ENCODE measurements at places on chromosomes 5 and 9.

DNA sequence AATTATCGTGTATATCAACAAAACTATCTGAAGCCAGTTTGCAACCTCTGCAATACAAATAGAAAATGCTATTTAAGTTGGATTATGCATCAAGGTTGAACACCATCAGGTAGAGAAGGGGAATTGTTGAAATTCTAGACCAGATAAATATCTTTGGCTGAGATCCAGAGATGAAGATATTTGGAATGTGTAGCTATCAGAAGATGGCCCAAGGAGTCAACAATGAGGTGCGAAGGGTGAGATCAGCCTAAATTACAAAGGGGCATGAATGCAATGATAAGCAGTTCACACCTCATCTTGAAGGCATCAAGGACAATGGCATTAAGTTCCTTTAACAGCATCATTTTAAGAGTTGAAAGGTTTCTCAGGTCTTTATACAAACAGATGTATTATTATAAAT, 572.1 kb upstream of the DMAC1 start:
- no peak for DNase-seq

GRCh38 chr5:107670932-107671741, at the start of gene EFNA5:
EFNA5 (minus strand) TSS chr5:107670937.
- DNase-seq, result peak; percentile 71

- no peak for DNase-seq
Measured at GRCh38 chr9:127779136-127779981, 893 bp upstream of the SH2D3C start.

- peak; percentile 45 for DNase-seq
Measured at GRCh38 chr9:98552331-98552730, 156.4 kb downstream of the GABBR2 start.

DNA sequence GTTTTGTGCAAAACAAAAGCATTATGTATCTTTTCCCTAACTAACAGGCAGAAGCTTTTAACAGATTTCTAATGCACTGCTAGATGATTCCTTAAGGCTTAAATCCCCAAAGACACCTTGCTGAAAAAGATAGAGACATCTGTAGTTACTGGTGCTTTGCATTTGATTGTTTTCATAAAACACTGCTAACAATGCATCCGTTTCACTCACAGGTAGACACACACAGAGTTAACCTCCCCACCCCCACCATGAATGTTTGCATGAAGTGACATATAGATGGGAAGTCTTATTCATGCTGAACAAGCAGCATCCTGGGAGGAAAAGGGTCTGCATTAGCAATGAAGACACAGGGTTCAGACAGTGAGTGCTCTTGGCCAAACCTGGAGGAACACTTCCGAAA, 100.9 kb downstream of the ASTN2 start:
- no peak for DNase-seq

- DNase-seq, result no peak
Measured at GRCh38 chr5:134851307-134851923, 5.6 kb downstream of the C5orf24 start.

DNA sequence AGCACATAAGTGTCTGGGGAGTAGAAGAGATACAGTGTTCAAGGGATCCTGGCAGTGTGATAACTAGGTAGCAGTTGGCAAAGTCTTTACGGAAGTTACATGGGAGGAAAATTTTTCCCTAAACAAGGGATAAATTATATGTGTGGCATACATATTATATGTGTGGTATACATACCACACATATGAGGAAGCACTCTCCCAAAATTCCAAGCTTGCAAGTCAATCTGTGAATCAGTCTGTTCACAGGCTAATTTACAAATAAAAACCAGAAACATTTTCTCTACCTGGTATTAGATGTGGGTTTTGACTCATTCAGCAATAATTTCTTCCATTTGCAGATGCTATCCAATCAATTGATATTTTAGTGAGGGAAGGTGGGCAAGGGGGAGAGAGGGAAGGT, 110.0 kb downstream of the ISOC1 start:
- no peak for DNase-seq

- no peak for DNase-seq
Measured at GRCh38 chr5:172380987-172381643, 73.2 kb downstream of the SH3PXD2B start.

GRCh38 chr5:119400245-119400644, 44.4 kb downstream of the TNFAIP8 start:
- DNase-seq, result no peak

GRCh38 chr9:114432323-114433067, 44.7 kb upstream of the AKNA start:
- no peak for DNase-seq

GRCh38 chr9:133134388-133135145, 13.5 kb upstream of the RALGDS start:
- DNase-seq, result no peak

DNA sequence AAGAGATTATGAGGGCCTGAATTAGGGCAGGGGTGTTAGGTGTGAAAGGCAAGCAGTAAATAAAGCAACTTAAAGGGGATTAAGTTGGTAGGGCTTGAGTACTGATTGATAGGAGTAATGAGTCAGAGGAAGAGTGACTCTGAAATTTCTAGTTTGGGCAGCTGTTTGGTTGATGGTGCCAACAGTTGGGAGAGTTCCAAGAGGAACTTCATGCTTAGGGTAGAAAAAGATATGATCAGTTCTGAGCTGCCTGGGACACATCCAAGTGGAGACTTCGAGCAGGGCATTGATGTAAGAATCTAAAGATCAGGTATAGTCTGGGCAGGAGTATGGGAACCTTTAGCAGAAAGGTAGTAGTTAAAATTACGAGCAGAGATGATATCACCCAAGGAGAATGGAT, 10.2 kb downstream of the MAMDC2 start:
- no peak for DNase-seq

DNA sequence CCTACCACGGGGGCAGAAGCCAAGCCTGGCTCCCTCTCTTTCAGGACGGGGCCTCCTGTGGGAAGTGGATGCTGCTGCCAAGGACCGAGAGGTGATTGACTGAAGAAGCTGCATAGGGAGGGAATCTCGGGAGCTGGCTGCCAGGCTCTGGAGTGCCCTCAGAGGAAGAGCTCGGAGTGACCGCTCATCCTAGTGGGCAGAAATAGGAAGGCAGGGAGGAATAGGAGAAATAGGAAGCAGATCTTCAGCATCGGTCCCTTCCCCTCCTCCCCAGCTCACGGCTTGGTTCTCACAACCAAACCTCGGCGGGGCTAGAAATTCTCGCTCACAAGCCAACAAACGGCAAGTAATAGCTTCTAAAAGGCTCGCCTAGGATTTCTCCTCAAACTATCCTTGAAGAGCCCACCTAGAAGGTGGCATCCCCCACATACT, 159.9 kb upstream of the RAI14 start:
- DNase-seq, result no peak

GRCh38 chr5:56323505-56323904, 90.4 kb upstream of the ANKRD55 start:
- no peak for DNase-seq

- no peak for DNase-seq
Measured at GRCh38 chr9:33946779-33947535, 101.7 kb downstream of the UBAP2 start.

- DNase-seq, result no peak
Measured at GRCh38 chr5:95069948-95070347, 214.9 kb downstream of the MCTP1 start.

DNA sequence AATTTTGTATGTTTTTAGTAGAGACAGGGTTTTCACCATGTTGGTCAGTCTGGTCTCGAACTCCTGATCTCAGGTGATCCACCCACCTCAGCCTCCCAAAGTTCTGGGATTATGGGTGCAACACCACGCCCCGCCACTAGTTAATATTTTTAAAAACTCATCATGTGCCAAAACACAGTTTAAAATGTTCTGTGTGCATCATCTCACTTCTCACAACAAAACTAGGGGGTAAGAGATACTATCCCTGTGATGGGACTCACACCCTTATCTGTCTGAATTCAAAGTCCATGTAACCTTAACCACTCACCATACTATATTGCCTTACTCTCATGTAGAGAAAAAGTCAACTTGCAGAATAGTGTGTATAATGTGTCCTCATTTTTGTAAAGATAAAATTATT, 2.6 kb downstream of the PKD2L2 start:
- no peak for DNase-seq

GRCh38 chr5:134509308-134510040, 16.0 kb upstream of the JADE2 start:
- DNase-seq, result no peak

- DNase-seq, result no peak
Measured at GRCh38 chr5:75405296-75405695, 68.3 kb downstream of the HMGCR start.

DNA sequence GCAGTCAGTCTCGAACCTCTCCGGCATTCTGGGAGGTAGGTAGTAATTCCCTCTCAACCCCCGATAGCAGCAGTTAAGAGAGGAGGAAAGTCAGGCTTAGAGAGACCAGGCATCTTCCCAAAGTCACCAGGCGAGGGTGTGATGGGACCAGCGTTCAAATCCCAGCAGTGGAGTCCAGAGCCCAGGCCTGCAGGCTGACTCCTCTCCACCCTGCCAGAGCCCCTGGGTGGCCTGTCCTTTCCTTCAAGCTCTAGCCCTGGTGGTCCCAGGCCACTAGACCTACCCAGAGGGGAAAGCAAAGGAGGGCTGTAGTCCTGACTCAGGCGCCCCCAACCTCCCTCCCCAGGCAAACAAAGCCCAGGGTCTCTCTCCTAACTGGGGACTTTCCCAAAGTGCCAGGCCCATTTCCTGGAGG, 4.2 kb upstream of the NR5A1 start:
- no peak for DNase-seq

DNA sequence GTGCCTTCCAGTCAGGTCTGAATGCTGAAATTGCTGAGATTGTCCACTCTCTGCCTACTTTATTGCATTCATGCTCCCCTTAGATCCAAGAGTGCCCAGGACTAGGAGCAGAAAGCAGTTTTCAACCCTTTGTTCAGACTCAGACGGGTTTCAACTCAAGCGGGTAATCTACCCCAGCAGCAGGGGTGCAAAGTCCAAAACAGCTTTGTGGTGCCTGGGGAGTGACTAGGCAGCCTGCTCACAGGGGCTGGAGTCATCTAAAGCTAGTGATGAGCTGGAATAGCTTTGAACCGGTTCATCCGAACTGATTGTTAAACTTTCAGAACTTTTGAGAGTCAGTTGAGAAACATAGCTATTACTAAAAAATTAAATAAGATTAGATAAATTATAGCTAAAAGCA, 71.0 kb upstream of the IQGAP2 start:
- DNase-seq, result no peak

- DNase-seq, result no peak
Measured at GRCh38 chr9:92385477-92385876, 18.9 kb downstream of the OGN start.

DNA sequence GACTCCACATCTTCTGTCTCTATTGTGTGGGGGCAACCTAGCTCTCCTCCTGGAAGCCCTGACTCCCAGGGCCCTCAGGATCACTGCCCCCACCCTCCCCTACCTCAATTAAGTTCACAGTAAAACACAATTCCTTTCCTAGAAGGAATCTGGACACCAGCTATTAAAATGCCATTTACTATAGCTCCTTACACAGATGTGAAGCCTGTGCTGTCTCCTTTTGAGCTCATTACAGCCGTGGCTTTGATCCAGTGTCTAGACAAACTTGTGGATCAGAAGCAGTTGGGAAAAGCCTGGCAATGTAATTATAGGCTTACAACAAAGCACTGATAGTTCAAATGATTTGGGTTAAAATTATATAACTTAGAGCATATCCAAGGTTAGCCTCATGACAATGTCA, 107.0 kb upstream of the SMIM23 start:
- no peak for DNase-seq

DNA sequence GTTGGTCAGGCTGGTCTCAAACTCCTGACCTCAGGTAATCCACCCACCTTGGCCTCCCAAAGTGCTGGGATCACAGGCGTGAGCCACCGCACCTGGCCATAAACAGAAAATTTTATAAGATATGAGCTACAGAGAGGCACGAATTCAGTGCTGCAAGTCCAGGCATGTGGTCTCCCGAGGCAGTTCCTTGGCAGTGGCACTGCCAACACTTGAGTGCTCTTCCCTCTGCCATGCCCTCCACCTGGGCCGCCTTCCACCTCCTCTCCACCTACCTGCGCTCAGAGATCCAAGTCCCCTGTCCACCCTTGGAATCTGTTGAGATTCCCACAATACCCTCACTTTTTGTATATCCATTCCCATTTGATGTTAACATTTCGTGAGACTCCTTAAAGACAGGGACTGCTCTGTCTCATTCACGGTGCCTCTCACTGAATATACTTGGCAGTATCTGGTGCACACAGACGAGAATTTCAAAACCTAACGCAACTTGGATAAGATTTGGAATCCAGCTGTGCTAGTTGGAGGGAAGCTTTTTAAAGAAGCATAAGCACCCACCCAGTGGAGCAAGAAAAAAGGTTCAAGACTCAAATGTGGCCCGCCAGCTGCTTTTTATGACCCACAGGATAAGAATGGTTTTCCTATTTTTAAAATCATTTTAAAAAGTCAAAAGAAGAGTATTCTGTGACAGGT, 68.3 kb downstream of the DCP2 start:
- DNase-seq, result no peak

DNA sequence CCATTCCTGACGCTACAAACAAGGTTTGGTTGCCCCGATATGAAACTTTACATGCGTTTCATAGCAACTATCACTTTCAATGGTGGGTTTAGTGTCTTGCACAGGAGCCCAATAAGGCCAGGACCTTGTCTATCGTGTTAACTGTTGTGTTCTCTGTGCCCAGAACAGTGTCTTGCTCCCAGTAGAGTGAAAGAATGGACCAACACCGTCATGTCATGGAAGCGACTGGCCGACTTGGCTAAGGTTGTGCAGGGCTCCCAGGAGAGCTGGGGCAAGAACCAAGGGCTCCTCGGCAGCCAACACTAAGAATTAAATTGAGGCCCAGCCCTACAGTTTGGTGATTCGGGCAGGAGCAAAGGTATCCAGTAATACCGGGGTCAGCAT, 498 bp upstream of the ARHGEF37 start:
- no peak for DNase-seq

DNA sequence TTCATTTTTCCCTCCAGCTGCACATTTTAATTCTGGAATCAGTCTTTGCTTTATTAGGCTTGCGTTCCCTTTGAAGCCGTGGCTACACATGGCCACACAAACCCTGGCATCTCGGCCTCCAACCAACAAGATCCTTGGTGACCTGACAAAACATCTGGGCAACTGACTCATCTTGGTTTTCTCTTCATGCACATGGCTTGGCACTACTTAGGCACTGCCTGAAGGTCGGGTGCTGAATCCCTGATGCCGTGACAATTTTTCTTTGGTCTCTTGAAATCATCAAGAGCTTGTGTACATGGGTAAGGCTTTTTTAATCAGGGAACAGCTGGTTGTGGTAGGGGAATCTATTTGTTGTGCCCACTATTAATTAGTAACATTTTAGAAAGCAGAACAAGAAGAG, 16.0 kb upstream of the PAPPA start:
- no peak for DNase-seq

DNA sequence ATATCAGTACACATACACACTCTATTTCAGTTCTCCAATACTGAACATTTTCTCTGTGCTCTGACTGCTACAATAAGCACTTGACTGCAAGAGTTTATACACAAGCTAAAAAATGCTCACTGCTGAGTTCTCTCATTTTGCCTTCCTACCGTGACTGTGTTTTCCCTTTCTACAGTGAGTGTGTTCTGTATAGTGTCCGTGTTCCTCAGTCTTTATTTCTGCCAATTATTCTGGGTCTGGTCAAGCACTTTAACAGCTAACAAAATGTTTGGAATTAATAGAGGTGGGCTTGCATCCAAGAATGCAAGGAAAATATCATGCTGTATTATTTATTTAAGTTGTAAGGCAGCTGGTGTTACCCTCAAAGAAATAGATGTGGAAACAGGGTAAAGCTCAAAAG, 217.0 kb upstream of the NREP start:
- no peak for DNase-seq
